ENCODE measurements at places on chromosomes 11 and 22.

DNA sequence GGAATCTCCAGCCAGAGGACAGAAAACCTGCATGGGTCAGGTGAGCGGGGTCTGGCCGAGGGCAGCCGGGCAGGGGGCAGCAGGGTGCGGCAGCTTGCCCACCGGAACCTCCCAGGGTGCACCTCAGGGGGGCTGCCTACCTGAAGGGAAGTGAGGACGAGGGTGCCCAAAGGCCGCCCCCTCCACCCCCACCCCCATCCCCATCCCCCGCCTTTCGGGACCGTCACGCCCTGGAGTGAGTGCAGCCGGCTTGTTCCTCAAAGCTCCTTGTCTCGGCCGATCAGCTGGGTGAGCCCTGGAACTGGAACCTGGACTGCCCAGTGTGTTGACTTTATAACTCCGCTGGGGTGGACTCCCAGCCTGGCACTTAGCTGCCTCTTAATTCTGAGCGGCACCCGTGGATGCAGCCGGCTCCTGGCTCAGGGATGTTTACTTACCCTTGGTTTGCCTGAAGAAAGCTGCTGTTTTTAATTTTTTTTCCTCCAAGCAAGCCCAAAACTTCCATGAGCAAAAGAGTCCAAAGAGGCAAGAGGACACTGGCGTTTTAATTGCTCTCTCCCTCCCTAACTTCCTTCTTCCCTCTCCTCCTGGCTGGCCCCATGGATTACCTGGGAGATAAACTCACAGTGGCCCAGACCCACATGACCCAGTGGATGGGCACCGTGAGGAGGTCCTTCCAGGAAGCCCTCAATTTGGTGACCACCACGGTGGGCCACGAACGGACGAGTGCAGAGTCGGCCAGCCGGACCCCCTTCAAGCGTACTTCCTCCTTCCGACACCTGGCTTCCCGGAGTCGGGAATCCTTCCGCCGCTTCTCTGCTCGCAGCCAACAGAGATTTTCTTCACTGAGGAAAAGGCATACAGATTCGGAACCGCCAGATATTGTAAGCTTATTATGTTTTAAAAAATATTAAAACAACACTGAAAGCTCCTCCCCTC, 87.8 kb upstream of the CRYBB3 start:
- DNase-seq = no peak

GRCh38 chr11:62344210-62344609, 7.0 kb downstream of the ASRGL1 start:
- DNase-seq = no peak

DNA sequence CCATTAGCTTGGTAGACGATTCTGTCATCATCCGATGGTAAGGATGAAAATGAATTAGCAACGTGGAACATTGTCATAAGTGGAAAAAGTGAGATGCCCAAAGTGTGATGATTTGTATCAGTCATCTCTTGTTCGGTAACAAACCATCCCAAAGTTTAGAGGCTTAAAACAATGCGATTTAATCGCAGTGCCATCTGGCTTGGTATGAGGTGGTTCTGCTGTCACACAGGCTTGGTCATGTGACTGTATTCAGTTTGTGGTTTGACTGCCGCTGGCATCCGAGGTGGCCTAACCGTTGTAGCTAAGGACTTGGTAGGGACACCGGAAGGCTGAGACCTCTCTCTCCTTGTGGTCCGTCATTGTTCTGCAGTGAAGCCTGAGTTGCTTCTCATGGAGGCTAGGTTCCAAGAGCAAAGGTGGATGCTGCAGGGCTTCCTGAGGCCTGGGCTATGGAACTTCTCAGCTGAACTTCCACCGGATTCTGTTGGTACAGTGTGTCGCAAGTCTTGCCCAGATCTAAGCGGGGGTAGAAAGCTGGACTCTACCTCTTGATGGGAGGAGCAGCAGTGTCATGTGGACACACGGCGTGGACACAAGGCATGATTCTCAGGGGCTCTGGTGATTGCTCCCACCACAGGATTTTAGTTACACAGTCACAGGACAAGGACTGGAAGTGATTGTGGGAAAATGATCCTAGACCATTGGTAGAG, 36.3 kb downstream of the BCR start:
- DNase-seq = no peak

- no peak for DNase-seq
These were observed 18.2 kb upstream of the MUC5AC start for GRCh38 chr11:1139441-1140083.

- no peak for DNase-seq
These were observed 1.1 kb downstream of the PELI3 start for GRCh38 chr11:66467756-66468155.
